8988T (cell line): ENCODE measurements at places on chromosomes 6 and 20.

- DNase-seq: peak; percentile 31
Measured at GRCh38 chr6:56370127-56370540, 122.8 kb upstream of the COL21A1 start.

DNA sequence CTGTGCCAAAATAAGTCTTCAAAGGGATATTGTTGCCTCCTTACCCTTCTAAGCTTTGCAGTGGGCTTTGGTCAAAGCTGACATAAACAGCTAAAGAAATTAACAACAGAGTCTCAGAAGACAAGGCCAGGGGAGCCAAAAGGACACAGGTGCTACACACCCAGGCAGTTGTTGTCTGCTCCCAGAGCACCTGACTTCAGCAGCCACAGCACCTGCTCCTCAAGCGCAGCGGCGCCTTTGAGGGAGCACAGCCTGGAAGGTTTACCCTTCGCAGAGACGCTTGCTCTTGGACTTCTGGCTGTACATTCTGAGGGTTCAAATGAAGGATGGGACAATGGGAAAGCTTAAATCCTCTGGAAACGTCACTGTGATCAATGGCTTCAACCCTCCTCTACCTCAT is 16.6 kb downstream of the B4GALT5 start:
- DNase-seq: no peak

GRCh38 chr6:169222126-169222525 is 31.5 kb downstream of the THBS2 start:
- DNase-seq: no peak

GRCh38 chr20:49287555-49288249 is 9.8 kb upstream of the ZNFX1 start:
- DNase-seq: no peak

DNA sequence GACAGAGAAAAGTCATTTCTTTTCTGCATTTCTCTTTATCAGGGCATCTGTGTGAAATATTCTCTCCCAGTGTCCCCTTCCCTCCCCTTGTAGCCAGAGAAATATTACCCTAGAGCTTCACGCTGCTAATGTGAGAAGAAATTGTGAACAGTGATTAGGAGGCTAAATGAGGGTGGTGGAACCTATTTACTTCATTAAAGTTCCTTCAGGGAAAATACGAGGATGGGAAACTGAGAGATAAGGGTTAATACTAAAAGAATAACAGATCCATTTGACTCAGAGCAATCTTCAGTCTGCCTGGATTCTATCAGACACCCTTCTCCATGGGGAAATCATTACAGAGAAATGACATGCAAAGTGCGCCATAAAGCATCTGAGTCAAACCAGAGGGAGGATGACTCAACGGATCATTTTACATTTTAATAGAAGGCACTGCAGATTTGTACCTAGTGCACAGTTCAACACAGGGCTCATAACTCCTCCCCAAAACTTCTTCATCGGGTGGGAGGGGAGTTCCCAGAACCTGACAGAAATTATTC is 131.3 kb downstream of the GJA10 start:
- DNase-seq: no peak

- DNase-seq: no peak
Measured at GRCh38 chr20:24825591-24825990, 123.5 kb upstream of the CST7 start.

DNA sequence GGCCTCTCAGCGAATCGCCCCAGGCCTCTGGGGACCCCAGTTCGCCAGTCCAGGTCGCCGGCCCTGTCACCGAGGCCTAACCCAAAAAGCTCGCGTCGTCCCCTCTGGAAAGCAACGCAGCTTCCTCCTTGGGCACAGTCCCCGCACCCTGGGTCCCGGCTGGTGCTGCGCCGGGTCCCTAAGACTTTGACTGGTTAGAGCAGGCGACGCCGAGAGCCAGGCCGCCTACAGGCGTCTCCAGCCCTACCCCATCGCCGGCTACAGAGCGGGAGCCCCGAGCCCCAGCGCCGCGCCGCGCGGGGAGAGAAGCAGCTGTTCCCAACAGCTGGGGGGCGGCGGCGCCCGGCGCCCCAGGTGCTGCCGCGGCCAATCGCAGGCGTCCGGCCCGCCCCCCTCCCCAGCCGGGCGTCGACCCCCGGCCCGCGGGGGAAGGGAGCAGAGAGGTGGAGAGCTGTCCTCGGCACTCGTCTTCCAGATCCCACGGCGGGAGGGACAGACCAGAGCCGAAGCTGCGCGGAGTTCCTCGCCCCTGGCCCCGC is 540 bp upstream of the RBM24 start:
- no peak for DNase-seq

GRCh38 chr6:11428895-11429294 is 108.7 kb upstream of the TMEM170B start:
- no peak for DNase-seq
